ENCODE measurements at places on chromosomes 1 and 21.
A peak's percentile ranks its signal among the peaks of the same experiment; 100 is the strongest.

DNA sequence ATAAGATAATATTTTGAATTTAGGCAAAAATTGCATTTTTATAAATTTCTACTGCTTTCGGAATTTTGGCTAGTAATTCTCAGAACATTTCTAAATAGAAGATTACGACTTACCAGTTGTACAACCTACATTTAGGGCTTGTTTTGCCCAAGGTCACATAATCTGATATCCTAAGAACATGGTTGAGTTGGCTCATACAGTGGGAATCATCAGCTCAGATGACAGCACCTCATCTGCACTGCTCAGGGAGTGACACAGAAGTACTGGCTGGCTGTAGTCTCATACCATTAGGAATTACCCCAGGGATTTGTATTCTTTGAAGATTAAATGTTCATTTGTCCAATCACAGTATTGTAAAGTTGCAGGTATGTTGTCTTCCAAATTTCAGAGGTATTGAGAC, 217.6 kb downstream of the ADGRL2 start:
- DNase-seq, result no peak

DNA sequence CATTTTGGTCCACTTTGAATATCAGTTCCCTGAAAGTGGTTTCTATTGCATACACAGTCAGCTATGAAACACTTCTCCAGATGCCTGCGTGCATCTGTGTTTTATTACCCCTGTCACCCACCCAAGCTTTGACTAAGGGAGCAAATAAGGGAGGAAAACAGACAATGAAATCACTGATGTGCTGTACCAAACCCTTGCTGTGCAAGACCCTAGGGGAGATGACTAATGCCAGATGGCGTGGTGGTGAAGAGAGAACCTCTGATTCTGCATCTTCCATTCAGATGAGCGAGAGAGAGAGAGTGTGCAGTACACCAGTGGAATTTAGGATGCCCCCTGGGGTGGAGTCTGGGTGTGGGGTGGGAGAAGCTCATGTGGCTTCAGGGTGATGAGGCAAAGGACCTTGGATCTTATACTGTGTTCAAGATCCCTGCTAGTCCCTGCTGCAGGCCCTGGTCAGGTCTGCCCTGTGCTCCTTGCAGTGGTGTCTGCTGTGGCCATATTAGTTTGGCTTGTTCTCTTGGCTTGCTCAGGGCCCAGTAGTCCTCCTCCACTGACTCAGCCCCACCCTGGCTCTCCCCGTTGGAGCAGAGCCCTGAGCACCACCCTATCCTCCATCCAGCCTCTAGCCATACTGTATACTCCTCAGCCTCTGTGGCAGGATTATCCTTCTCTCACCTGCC, 18.5 kb downstream of the CLCA1 start:
- no peak for DNase-seq

DNA sequence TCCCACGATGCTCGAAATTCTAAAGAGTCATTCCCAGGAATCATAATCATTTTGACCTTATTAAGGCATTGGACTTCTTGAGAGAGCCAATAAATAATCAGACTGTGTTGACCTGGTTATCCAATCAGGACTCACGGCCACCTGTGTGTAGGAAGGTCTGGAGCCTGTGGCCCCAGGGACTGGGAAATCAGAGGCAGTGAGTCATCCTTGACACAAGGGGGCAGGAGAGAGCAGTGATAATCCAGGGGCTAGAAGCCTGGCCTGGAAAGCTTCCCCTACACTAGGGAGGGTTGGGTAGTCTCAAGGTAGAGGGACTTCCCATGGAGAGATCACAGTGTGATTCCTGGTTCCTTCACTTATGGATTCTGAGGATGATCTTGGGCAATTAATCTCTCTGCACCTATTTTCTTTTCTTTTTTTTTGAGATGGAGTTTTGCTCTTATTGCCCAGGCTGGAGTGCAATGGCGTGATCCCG, 4.7 kb downstream of the MR1 start:
- peak; percentile 80 for DNase-seq

DNA sequence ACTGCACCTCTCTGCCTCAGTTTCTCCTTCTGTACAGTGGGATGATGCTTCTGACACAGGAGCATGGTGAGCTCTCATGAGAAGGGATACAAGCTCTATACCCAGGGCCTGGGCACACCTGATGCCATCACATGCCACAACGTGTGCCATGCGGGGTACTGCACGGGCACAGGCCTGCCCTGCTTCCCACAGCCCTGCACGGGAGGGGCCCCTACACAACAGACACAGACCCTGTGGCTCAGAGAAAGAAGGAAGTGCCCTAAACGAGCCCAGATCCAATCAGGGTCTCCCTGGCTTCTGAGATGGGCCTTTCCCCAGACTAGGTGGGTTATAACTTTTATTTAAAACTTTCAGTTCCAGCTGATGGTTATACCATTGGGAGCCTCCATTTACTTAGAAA, 24.6 kb downstream of the C2CD2 start:
- DNase-seq, result no peak

DNA sequence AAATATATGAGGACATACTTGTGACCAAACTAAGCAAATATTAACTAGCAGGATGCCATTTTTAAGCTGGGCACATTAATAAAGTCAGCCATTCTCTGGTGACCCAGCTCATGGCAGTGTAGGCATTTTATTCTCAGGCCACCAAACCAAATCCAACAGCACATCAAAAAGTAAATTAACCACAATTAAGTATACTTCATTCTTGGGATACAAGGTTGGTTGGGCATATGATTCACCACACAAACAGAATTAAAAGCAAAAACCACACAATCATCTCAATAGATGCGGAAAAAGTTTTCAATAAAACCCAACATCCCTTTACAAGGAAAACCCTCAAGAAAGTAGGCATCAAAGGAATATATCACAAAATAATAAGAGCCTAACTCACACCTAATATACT, 101.3 kb downstream of the FAF1 start:
- no peak for DNase-seq

DNA sequence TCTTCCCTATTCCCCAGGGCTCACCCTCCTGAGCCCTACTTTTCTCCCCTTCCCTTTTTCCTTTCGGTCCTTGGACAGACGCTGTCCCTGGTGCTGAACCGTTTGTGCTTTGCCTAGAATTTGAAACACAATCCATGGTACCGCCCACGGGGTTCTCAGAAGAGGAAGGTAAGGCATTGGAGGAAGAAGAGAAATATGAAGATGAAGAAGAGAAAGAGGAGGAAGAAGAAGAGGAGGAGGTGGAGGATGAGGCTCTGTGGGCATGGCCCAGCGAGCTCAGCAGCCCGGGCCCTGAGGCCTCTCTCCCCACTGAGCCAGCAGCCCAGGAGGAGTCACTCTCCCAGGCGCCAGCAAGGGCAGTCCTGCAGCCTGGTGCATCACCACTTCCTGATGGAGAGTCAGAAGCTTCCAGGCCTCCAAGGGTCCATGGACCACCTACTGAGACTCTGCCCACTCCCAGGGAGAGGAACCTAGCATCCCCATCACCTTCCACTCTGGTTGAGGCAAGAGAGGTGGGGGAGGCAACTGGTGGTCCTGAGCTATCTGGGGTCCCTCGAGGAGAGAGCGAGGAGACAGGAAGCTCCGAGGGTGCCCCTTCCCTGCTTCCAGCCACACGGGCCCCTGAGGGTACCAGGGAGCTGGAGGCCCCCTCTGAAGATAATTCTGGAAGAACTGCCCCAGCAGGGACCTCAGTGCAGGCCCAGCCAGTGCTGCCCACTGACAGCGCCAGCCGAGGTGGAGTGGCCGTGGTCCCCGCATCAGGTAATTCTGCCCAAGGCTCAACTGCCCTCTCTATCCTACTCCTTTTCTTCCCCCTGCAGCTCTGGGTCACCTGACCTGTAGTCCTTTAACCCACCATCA, 10.4 kb downstream of the BCAN start:
- DNase-seq, result no peak

DNA sequence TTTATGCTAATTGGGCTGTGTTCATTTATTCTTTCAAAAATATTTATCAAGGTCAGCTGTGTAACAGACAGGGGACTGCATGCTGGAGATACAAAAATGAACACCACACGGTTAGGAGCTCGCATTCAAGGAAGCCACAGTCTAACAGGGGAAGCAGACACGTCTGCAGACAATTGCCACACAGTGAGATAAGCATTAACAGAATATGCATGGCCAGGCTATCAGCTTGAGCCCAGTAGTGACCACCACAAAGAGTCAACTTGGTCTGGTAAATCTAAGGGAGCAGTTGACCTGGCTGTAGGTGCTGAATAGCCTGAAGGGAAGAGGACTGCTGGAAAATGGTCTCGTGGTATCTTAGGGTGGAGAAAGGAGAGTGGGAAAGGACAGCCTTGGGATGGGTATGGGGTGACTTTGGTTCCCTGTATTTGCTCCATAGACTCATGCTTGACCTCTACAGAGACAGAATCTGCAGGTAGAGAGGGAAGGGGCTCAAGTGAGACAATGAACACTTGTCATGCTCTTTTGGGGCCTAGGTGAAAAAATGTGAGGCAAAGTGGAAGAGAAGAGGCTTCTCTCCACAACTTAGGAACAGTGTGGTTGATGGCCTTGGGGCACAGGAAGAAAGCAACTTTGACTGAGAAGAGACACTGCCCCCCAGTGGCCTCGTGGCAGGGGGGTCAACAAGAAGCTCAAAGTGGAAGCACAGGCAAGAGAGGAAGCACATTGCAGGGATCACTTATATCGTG, 7.6 kb upstream of the NPL start:
- peak; percentile 88 for DNase-seq

- DNase-seq, result peak; percentile 70
These were observed 45.4 kb downstream of the NEK7 start for GRCh38 chr1:198201956-198202784.

GRCh38 chr1:56187405-56187804, 392.0 kb downstream of the PLPP3 start:
- no peak for DNase-seq

DNA sequence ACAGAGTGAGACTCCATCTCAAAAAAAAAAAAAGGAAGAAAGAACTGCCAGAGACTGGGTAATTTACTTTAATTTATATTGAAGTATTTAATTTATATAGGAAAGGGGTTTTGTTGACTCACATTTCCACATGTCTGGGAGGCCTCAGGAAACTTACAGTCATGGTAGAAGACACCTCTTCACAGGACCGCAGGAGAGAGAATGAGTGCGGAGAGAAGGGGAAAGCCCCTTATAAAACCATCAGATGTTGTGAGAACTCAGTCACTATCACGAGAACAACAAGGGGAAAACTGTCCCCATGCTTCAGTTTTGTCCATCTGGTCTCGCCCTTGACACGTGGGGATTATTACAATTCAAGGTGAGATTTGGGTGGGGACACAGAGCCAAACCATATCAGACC, 25.8 kb upstream of the PPP1R8 start:
- DNase-seq, result no peak

DNA sequence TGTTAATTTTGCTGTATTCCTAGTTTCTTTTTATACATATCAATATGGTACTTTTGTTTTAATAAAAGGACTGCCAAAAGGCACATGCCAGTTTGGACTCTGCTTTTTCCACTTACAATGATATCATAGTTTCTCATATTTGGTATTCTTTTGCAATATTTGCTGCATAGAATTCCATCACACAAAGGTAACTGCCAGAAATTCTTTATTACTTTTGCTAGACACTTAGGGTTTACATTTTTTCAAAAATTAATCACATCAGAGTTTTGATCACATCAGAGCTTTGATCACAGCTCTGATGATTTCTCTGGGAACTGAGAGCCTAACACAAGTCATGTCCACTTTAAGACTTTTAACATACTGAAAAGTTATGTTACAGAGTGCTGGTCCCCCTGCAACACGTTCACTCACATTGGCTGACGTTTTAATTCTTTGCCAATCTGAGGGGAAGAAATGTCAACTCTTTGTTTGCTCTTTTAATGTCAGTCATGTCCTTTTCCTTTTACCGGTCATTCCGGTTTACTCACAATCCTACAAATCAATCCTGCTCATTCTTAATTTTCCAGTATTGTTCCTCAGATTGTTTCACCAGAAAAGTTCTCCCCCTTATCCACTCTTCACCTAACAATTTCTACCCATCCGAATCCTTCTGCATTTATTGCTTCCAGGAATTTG, 1.1 kb upstream of the CD46 start:
- DNase-seq, result no peak

GRCh38 chr1:227559926-227560325, 3.4 kb upstream of the ZNF678 start:
- no peak for DNase-seq

- no peak for DNase-seq
These were observed 6.9 kb downstream of the CSRP1 start for GRCh38 chr1:201499795-201500669.

DNA sequence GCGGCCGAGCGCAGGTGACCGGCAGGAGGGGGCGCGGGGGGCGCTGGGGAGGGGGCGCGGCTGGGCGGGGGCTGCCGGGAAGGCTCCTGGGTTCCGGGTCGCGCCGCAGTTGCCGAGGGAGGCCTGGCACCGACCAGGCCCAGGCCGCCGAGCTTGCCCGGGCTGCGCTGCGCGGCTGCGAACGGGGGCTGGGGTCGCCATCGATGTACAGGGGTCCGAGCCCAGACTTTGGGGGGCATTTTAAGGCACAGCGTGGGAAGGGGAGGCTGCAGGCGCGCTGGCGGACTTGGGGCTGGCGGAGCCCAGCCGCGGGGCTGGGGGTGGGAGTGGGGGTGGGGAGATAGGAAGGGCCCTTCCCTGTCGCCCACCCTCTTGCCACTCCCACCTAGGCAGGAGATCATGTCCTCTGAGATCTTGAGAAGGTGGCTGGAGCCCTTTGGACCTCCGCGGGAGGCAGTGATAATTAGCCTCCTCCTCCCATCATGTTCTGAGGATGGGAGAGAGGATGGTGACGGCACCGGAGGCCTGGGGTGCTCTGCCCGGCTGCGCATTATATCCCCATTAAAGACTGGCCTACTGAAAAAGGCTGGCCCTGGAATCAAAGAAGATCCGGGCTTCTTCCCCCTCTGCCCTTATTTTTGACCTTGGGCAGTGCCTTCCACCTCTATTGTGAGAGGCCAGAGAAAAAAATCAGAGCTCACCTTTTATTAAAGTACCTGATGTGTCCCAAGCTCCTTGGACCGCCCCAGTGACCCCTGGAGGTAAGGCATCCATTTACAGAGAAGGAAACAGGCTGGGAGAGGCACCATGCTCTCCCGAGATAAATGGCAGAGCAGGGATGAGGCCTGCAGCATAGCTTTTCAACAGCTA, 497 bp downstream of the FBXO44 start:
- DNase-seq, result no peak

DNA sequence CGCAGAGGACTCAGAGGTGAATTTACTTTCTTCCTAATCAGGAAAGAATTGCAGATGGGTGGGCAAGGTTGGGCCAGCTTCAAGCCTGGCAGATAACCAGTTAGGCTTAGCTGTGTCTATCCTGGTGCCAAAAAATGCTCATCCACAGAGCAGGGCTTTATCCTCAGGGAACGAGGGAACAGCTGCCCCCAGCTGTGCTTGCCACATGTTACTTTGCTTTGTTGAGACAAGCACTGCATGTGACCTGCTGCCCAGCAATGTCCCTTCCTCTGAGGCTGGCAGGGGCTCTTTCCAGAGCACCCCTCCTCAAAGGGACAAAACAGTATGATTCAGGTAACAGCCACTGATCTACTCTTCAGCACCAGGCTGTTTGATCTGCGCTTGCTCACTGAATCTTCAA, 505.1 kb upstream of the USP24 start:
- no peak for DNase-seq

- DNase-seq, result no peak
These were observed 12.2 kb downstream of the VASH2 start for GRCh38 chr1:212962509-212962908.

GRCh38 chr1:166908942-166909341, 32.9 kb upstream of the TADA1 start:
- DNase-seq, result no peak

- no peak for DNase-seq
These were observed 64.9 kb downstream of the ARHGEF16 start for GRCh38 chr1:3519301-3519885.

- no peak for DNase-seq
These were observed 3.3 kb upstream of the RHBG start for GRCh38 chr1:156365754-156366153.
